ENCODE measurements at places on chromosomes 2 and 18.

DNA sequence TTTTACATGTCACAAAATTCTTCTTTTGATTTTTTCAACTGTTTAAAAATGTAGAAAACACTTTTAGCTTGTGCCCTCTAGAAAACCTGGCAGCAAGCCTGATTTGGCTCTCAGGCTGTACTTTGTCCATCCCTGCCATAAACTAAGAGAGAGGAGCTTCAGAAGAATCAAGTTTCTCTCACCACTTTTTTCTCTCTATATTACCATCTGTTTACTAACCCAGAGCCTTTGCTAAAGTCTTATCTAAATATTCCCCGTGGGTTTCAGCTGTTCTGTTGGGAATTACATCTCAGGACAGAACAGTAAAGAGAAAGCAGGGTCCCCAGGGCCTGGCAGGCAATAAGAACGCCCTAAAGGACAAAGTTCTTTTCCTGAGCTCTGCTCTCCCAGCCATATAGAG, 409.1 kb upstream of the CRIM1 start:
- DNase-seq: no peak

DNA sequence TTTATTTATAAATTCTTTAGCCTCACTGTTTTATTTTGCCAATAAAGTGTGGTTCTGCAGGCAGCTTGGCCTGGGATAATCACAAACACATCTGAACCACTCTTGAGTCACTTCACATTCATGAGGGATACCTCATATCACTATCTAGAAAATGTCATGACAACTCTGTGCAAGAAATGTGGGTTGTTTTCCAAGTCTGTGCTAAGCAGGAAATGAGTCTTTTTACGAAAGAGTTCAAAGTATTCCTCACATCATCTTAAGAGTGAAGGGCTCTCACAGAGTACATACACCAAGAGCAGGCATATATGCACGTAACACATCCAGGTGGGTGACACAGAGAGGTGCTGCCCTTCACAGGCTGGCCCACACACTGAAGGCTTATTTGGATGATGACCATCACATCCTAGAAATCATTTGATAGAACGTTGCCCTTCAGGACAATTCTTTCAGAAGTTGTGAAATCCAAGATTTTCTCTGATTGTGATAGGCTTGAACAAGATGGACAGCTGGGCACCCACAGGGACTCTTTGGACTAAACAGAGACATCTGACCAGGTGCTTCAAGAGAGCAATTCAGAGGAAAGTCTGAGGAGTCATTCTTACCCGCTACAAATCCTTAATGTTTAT, 811.1 kb upstream of the LRATD1 start:
- no peak for DNase-seq

- DNase-seq: no peak
Observed at GRCh38 chr2:154386186-154386585, 312.3 kb upstream of the KCNJ3 start.

GRCh38 chr2:157223624-157224205, 33.8 kb upstream of the GALNT5 start:
- DNase-seq: no peak

- no peak for DNase-seq
Observed at GRCh38 chr2:160205505-160205904, 5.4 kb upstream of the ITGB6 start.

GRCh38 chr18:2312440-2312839, 258.9 kb downstream of the METTL4 start:
- no peak for DNase-seq

GRCh38 chr2:80153151-80153550, 151.4 kb downstream of the LRRTM1 start:
- DNase-seq: peak; percentile 79

DNA sequence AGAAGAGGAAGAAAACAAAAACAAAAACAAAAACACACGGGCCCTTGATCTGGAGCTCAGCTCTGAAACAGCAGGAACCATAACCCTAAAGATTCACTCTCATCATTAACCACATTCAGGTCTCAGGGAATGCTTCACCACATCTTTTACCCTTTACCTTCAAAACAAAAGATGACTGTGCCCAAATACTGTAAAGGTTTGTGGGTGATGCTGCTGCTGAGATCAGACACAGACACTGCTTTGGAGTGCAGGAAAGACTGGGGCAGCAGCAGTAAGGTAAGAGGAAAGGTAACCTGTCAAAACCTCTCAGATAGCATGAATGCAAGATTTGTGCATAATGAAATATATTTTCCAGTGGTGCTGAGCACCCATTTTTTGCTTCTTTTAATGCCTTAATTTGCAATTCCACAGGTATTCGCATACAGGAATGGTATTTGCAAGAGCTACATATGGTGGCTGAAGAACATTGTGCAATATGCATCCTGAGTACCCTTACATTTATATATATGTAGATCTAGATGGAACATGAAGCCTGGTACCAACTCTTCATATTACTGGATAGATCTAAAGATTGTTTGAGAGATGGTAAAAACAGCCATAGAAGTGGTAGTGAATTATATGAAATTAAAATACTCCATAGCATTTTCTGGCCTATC, 4.1 kb upstream of the FLACC1 start:
- DNase-seq: no peak

GRCh38 chr2:208192611-208193236, 2.9 kb upstream of the C2orf80 start:
- DNase-seq: no peak

GRCh38 chr18:50307738-50308470, 20.4 kb upstream of the CXXC1 start:
- peak; percentile 96 for DNase-seq

DNA sequence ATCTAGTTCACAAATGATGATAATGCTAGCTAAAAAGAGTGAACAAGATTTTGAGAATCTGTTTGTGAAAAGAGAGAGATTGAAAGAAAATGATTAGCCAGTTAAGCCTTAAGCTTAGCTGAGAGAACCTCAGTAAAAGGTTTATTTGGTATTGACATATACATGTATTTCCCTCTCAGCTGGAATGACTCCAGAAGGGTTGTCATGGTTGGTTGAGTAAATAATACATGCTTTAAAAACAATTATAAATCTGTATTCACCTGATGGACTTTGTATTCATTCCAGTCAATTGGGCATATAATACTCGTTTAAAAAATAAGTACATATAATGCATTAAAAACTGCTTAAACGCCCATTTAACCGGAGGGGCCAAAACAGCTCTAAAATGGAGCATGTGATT, 181.4 kb downstream of the GRB14 start:
- no peak for DNase-seq

- no peak for DNase-seq
Observed at GRCh38 chr2:38438883-38439612, 62.0 kb upstream of the ATL2 start.

DNA sequence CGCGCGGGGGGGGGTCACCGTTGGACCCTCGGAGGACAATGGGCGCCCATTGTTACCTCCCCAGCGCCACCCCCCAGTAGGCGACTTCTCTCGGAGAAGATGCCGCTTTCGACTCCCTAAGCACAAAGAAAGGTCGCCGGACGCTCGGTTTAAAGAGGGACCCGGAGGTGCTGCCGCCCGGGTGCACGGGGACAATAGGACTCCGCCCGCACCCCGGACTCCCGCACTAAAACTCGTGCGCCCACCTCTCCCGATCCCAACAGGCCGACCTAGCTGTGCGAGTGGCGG, 318 bp upstream of the CDC42EP3 start:
- no peak for DNase-seq

DNA sequence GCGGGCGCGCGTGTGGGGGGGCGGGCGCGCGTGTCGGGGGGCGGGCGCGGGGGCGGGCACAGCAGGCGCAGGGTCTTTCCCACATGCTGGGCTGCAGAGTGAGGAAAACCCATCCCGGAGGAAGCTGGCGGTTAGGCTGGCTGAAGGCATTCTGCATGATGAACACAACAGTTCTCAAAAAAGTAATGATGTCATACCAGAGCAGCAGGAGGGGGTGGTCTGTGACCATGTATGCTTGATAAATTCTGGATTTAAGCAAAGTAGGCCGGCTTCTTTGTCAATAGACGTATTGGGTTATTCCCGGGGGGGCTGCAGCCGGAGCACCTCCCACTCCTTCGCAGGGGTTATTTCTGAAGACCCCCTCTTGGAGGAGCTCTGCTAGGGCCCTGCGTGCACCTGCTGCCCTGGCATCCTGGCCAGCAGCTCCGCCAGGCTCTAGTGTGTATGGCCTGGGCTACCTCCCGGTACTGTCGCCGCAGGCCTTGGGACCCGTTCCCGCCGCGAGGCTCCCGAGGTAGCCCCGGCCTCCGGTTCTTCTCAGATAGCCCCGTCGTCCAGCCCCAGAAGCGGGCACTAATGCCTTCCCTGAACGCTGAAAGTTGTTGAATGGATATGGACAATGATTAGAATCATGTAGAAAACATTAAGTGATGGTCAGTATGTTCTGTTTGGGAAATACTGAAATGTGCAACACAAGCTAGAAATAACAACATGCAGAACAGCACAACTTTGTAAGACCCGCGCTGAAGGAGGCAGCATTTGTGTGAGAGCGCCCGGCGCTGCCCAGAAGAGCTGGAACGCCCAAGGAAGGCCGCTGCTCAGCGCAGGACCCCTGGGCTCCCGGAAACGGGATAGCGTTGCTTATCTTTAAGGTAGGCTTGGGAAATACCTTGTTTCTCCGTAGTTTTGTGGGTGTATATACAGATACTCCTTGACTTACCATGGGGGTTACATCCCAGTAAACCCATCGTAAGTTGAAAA, 101.4 kb upstream of the RAB6C start:
- no peak for DNase-seq

- no peak for DNase-seq
Observed at GRCh38 chr2:191574232-191574631, 103.7 kb upstream of the NABP1 start.

GRCh38 chr18:49613641-49614151, 51.8 kb downstream of the LIPG start:
- DNase-seq: peak; percentile 39

- no peak for DNase-seq
Observed at GRCh38 chr18:10417191-10417590, 37.2 kb upstream of the APCDD1 start.

Data from neural progenitor cell (in vitro differentiated cells).